ENCODE measurements at places on chromosomes 7 and 10.

DNA sequence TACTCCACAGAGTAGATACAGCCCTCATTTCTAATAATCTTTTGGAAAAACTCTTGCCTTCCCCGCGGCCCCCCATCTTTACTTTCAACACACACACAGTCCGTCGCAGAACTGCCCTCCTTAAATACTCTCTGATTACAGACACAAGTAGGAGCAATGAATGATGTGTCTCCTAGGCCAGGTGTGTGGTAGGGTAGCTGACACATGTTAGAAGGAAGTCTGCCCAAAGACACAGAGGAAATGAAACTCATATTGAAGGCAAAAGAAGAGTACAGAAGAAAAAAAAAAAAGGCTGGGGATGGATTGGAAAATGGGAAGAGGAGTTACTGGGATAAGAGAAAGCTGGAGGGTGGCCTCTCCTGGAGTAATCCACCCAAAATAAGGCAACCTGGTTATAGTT, 14.6 kb downstream of the OPALIN start:
- DNase-seq, result no peak

DNA sequence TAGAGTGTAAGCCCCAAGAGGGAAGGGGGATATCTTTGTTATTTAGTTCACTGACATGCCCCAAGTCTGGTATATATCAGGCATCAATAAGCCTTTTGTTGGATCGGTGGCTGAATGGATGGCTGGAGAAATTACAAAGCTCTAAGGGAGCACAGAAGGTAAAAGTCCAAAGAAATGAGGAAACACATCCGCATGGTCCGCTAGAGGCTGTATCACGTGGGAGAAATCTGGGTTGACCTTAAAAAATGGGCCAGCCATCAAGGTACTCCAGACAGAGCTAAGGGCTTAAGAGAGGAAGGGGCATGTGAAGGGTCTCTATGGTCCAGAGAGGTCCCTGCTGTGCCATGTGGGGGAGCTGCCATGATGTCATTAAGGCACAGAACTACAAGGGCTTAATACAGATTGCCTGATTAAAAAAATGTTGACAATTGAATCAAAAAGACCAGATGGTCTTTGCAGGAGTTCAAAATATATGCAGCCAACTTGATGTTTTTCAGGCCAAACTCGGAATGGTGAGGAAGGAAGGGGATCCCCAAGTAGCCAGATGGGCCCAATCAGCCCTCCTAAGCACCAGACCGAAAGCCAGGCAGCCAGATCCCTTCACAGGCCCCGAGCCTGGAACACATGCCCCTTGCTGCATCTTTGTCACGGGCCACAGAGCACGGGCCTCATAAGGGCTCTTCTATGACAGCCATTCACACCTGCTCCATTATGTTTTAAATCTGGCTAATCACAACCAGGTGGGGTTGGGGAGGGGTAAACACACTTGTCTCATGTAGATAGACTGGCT, 31.9 kb downstream of the SCRN1 start:
- no peak for DNase-seq

DNA sequence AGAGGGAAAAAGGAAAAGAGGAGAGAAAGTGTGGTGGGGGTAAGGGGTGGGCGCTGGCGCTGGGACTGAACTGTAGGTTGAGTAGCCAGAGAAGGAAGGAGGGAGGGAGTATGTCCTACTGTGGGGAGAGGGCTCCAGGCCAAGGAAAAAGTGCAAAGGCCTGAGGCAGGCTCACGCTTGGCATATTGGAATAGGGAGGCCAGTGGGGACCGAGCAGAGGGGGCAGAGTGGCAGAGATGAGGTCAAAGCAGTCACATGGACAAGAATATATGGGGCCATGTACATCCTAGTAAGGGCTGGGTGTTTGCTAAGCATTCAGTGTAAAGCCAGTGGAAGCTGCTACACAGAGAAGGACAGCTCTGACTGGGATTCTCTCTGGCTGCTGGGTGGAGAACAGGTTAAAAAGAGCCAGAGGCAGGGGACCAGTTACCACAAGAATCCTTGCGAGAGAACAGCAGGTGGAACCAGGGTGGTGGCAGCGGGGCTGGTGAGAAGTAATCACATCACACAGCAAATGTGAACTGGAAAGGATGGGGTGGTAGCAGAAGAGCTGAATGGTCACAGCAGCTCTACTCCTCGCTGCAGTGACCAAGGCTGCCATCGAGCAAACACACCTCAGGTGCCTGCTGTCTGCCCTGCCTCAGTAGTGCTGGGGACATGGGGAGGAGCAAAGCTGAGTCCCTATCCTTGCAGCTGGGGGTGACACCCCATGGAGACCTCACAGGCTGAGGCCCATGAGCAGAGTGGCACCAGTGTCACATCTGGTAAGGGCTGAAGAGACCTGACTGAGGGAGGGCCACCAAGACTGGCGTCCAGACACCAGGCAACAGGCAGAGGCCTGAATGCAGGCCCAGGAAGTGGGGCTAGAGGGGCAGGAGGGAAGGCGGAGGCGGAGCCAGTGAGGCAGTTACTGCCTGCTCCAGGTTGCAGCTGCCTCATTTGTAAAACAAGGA, 39.5 kb downstream of the FAM53B start:
- DNase-seq, result no peak

DNA sequence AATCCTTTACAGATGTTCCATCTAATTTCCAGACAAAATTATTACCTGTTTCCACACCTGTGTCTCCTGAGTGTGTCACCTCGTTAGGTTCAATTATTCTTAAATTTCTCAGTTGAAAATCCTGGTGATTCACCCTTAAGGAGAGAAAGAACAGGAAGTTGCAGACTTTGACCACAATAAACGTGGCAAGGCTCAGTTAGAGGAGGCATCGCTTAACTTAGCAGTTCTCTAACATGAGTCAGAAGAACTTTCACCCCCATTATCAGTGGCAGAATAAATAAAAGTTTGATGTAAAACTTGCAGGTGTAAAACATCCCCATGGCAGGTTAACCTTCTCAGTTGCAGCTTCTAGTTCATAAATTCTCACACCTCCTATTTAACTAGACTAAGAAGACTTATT, 8.3 kb downstream of the XPNPEP1 start:
- peak; percentile 78 for DNase-seq

GRCh38 chr7:117005449-117005848, 52.1 kb downstream of the ST7 start:
- no peak for DNase-seq

DNA sequence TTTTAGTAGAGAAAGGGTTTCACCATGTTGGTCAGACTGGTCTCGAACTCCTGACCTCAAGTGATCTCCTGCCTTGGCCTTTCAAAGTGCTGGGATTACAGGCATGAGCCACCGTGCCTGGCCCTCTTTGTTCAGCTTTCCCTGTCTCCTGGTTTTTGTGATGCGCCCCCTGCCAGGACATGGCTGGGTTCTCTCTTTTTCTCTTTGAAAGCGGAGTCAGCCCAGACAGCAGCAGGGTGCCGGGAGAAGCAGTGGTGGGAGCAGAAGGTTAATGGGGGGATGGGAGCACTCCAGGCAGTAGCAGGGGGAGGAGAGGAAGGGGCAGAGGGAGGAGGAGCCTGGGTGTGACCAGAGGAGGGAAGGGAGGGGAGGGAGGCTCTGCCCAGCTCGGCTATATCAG, 1.8 kb downstream of the MUC3A start:
- no peak for DNase-seq

GRCh38 chr10:49595003-49595712, 15.0 kb upstream of the SLC18A3 start:
- no peak for DNase-seq

DNA sequence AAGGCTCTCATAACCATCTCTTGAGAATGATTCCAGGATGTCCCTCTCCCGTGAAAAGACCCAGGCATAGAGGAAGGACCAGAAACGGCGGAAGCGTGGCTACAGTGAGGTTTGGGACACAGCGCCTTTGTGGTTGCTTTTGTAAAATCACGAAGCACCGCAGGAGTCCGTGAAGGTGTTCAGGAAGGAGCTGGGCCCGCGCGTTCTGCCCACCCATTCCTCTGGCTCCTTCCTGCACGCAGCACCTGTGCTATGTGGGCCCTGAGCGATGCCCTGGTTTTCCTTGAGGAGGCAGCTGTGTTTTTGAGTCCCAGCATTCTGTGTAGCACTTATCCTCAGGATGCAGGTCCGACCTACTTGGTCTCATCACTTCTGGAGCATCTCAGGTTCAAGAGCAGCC, 112.8 kb downstream of the TRRAP start:
- DNase-seq, result no peak

- DNase-seq, result no peak
These were observed 58.1 kb upstream of the ST8SIA6 start for GRCh38 chr10:17512341-17513001.

DNA sequence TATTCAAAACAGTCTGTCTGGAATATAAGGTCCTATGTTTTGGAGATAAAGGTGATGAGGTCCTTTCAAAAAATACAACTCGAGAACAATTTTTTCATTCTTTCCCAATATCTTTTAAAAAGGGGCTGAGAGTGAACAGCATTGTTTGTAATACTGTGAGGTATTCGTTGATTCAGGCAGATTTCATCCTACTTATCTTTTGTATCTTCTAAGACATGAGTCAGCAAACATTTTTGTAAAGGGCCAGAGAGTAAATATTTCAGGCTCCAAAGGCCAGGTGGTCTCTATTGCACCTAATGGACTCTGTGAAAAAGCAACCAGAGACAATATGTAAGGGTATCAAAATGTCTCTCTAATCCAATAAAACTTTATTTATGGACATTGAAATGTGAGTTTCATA, 8.1 kb upstream of the ANK3 start:
- DNase-seq, result no peak

DNA sequence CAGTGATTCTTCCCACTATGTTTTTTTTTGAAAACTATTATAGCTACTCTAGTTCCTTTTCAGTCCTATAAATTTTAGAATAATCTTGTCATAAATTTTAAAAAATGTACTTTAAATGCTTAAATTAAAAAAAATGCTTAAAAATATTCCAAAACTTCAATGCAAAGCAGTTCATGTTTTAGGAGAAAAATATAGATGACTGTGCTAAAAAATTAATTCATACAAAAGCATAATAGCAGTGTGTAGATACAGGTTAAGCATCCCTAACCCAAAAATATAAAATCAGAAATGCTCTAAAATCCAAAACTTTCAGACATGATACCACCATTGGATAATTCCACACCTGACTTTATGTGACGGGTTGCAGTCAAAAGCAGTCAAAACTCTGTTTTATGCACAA, 12.8 kb downstream of the STEAP4 start:
- DNase-seq, result no peak

DNA sequence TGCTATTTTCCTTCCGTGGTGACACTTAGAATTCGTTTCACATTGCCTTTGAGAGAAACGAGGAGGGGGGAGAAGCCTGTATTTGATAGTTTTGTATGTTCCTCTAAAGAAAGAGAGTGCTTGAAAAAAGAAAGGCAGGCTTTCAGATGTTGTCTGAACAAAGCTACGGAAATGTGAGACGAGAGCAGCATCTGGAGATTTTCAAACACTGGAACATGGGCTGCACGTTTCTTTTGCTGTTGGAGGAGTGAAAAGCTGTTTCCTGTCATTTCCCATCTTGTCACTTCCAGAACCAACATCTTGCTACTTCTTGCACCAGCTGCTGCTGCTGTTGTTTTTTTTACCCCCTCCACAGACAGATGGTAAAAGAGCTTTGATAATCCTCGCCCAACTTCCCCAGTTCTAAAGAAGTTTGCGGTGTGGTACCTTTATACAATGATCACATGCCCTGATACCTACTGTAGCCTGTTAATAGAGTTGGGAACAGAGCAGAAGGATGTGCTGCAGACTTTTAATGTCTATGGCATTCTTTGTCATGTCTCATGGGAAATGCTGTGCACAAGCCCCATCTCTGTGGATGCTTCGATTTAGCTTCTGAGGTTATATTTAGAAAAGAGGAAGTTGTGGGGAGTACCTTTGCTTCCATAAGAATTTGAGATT, 408.1 kb downstream of the AUTS2 start:
- peak; percentile 82 for DNase-seq

- peak; percentile 59 for DNase-seq
These were observed 47.0 kb upstream of the ELMO1 start for GRCh38 chr7:37495574-37496184.

DNA sequence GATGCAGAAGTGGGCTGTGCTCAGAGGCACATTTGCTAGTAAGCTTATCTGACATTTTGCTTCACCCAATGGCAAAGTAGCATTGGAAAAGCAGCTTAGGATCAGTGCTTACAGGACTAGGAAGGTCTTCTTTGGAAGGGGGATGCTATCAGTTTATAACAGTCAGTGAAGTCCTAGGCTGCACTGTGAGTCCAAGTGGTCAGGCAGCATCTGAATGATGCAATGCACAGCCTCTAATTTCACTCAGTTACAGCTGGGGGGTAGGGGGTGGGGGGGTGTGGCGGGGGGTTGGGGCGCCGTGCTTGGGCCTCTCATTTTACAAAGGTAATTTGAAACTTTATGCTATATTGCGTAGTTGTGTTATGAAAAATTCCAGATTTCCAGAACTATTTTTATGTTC, 652.3 kb upstream of the MGMT start:
- DNase-seq, result no peak

GRCh38 chr10:59333701-59334100, 28.6 kb downstream of the FAM13C start:
- DNase-seq, result no peak

DNA sequence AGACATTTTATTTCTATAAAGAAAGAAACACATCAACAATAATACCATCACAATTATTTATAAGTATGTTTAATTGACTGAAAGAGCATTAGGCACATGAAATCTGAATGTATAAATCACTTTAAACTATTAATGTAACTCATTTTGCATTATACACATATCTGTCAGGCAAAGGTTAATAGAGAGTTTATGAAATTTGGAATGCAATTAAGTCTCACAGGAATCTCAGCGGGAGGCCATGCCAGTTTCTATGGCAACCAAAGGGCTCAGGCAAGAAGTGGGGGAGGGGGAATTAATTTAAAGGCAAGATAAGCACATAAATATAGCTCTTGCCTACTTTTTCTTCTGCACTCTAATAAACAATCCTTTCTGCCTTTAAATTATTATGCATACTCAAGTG, 152.6 kb downstream of the SLC16A9 start:
- DNase-seq, result no peak

- no peak for DNase-seq
These were observed 661 bp downstream of the HECTD2 start for GRCh38 chr10:91410638-91411371.

- no peak for DNase-seq
These were observed 126.4 kb downstream of the ARHGAP22 start for GRCh38 chr10:48478469-48478868.

DNA sequence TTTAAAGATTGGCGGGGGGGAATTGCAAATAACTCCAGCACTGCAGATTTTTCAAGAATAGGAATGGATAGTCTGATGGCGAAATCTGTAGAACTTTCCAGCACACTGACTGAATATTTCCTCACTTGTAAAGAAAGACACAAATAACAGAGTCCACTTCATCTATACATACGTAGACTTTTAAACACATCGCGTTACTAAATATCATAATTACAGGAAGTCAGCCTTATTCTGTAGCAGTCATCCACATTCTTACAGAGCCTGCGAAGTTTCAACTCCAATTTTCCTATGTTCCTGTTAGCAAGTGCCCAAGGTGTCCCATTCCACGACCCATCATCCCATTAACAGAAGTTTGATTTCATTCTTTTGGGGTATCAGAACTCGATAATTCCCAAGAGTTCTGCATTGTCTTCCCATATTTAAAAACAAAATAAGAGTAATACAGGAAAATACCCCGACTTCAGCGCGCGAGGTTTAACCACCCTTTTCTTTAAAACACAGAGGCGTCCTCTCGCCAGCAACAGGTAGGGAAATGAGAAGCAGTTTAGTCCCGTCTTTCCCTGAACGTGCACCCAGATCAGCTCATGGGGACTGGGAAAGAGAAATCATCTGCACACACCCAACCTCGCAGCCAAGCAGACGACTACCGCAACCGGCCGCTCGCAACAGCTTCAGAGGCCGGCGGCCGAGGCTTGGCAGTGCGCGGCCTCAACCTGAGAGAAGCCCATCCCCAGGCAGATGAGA, 880 bp downstream of the HERC4 start:
- peak; percentile 53 for DNase-seq

Data from KBM-7 (cell line).